Heart right ventricle (tissue), 16 donors: ENCODE measurements at places on chromosomes 11 and 22.

- DNase-seq: no peak
These were observed 654.2 kb downstream of the NELL1 start for GRCh38 chr11:21323617-21324016.

GRCh38 chr22:23376256-23376655 lies 195.9 kb downstream of the BCR start:
- DNase-seq: no peak

GRCh38 chr11:46393231-46393616 lies 1.6 kb upstream of the CHRM4 start:
- DNase-seq: no peak

DNA sequence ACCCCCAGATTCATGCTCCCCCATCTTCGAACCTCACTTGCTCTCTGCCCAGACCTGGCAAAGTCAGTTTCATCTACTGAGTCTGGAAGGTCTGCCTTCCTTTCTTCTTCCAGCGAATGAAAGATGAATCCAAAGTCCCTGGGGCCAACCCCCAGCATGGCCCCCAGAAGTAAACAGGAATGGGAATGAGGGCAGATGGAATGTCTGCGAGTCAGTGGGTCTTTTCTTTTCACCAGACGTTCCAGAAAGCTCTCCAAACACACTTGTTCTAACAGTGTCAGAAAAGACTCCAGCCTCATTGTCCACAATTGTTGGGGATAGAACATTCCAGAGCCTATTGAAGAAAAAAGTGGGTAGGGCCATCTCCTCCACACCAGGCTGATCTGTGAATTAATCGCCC lies 28.6 kb downstream of the RIBC2 start:
- DNase-seq: no peak

- no peak for DNase-seq
These were observed 770 bp upstream of the TSG101 start for GRCh38 chr11:18527512-18527911.

DNA sequence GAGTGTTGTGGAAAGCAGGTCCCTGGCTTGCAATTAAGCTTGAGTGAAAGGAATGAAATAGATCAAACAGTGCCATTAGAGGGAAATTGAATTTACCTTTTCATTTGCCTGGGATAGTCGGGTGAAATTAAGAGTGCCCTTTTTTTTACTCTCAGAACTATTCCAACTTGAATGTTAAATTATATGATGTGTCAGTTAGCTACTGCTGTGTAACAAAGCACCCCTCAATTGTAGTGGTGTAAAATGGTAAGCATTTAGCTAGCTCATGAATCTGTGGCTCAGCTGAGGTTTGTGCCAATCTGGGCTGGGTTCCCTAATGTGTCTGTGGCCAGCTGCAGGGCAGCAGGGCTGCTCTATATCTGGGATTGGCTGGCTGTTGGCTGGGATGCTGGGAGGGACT lies 571.4 kb downstream of the MN1 start:
- no peak for DNase-seq

- no peak for DNase-seq
These were observed 8.8 kb downstream of the LRRC55 start for GRCh38 chr11:57190548-57190947.

- DNase-seq: no peak
These were observed 30.1 kb downstream of the KCNC1 start for GRCh38 chr11:17764446-17765218.

- no peak for DNase-seq
These were observed 97.5 kb upstream of the PRR5 start for GRCh38 chr22:44604455-44604854.

DNA sequence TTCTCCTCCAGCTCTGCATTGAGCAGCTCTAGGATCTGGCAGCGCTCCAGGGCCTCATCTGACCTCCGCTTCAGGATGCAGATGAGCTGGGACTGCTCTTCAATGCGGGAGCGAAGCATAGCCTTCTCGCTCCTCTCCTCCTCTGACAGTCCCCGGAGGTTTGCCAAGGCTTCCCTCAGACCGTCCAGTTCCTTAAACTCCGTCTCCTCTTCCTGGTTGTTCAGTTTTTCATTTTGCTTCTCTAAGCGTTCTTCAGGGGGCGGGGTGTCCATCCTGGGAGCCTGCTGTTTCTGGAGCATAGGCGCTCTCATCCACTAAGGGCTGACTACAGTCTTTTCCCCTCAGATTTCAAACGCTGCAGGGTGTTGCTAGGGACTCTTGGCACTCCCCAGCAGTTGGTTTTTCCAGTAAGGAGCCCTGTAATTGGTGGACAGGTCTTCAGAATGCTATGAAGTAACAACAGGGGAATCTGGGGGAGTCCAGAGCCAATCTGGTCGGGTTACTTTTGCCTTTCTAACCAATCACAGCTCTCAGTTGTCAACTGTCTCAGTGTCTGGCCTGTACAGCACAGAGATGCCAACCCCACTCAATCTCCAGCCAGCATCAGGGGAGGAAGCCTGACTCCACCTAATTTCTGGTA lies at the start of gene CCDC89:
Gene CCDC89 (minus strand): TSS at position 376 of the 640 bp plus-strand sequence. CDS start 65 bp downstream, at position 311.
- DNase-seq: peak; percentile 78

DNA sequence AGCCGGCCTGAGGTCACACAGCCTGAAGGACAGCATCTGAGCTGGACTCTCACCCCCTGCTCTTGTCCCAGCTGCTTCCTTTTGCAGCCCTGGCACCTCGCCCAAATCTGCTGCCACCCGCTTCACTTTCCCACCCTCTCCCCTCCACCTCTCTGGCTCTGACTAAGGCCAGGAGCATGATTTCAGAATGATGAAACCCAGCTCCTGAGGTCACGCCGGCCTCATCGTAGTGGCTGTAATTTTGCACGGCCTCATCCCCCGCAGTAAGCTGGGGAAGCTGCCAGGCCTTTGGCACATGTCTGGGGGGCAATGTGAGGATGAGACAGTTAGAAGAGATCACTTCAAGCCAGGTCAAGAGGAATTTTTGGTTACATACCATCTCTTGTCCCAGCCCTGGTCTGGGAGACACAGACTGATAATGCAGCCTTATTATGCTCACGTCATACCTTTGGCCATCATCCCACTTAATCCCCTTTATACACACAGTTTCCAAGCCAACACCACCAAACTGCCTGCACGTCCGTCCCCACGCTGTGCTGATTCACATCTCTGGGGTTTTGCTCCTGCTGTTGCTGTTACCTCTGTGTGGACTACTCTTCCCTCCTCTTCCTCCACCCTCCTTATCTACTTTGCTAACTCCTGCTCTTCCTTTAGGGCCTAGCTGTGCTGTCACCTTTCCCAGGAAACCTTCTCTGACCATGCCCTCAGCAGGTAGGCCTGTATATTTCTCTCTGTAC lies 58.1 kb downstream of the CHRDL2 start:
- peak; percentile 71 for DNase-seq

DNA sequence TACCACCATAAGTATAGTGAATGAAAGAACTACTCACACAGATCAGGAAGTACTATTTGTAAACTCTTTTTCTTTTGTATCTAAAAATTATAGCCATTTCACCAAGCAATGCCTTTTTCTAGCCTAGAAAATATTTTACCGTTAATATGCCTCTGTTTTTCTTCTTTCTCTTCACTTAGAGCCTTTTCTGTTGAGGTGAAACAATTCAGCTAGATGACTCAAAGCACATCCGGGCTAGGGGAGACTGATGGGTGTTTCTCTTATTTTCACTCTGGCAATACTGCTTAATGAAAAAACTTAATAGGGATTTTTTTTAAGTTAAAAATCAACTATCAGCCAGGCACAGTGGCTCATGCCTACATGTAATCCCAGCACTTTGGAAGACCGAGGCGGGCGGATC lies 93.3 kb downstream of the SGSM3 start:
- DNase-seq: no peak

GRCh38 chr22:36110306-36110881 lies 50.2 kb downstream of the APOL3 start:
- no peak for DNase-seq

- DNase-seq: no peak
These were observed 5.8 kb downstream of the ISX start for GRCh38 chr22:35071784-35072183.

DNA sequence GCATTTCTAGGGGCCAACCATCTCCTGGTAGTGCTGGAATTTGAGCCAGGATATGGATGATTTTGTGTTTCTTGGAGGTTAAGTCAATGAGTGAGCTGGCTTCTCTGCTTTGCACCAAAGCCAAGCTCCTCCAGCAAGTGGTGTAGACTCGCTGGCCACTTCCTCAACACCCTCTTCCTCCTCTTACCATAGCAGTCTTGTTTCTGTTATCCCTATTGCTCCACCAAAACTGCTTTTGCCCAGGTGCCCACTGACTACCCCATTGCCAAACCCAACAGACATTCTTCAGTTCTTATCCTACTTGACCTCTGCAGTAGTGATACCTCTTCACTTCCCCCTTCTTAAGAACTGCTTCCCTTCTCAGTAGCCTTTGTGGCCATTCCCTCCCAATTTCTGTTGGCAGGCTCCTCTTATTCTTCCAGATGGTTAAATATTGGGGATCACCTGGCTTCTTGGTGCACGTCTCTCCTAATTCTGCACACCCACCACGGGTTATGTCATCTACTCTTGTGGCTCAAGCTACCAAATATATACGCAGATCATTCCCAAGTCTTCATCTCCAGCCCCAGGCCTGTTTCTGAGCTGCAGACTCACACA lies 7.0 kb upstream of the PRG2 start:
- DNase-seq: no peak

GRCh38 chr11:95231881-95232605 lies 1.0 kb upstream of the SESN3 start:
- DNase-seq: peak; percentile 67

- DNase-seq: no peak
These were observed 176.6 kb downstream of the ADAMTS15 start for GRCh38 chr11:130624971-130625544.

DNA sequence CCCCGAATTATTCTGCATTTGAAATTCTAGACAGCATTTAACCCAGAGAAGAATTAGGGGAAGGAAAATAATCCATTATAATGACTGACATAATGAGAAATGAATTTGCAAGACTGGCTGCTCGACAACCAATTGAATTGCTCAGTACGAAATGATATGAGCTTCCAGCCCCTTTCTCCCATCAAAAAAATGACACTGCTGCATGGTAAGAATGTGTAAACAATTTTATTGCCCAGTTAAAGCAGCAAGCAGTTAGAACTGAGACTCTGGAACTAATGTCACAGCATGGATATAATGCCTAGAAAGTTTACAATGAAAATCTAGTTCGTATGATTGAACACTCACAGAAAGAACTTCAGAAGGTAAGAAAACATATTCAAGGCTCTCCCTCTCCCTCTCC lies 24.7 kb upstream of the PCF11 start:
- no peak for DNase-seq

GRCh38 chr11:115550291-115551059 lies 46.3 kb upstream of the CADM1 start:
- no peak for DNase-seq

DNA sequence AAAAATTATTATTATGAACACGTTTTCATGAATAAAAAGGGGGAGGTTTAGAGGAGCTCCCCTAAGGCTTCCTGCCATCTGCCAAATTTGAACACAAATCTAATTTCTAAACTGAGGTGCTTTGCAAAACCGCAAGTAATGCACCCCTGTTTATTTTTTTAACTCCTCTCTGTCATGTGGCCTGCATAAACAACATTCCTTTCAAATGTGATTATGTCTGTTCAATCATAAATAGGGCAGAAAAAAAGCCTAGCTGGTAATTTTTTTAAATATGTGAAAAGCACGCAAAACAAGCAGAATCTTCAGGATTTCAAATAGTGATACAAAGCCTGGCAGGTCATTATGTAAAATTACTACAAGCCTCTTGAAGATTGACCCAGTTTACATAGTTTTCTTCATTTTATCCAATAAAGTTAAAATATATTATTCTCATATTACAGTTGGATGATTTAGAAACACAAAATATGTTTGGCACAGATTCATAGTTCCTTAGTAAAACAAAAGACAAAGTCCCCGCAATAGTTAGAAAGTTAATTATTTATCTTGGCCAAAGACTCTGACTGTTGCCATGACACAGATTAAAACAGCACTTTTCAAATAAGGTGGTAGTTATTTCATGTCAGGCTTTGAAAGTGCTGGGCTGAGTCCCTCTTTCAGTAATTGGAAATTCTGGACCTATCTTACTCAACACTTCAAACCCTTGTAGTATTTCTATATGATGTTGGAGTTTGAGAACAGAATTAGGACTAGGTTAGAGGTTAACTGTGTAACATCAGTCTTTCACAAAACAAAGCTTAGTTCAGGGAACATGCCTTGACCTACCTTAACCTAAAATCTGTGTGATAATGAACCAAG lies 200.3 kb upstream of the MPPED2 start:
- DNase-seq: no peak

DNA sequence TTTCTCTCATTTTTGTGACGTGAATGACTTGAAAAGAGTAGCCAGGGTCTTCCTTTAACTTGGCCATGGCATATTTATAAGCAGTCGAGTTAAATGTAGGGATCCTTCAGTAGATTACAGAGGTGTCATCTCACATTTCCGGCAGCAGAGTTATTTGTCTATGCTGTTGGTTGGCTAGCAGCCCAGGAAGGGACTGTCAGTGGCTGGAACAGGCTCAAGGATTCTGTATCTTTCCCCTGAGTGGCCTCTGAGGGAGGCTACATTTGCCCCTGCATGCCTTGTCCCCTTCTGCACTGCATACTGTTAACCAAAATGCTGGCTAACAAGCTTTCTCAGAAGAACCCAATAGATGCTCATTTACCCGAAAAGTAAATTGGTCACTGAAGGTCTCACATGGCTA lies 187.6 kb downstream of the PGR start:
- peak; percentile 71 for DNase-seq

DNA sequence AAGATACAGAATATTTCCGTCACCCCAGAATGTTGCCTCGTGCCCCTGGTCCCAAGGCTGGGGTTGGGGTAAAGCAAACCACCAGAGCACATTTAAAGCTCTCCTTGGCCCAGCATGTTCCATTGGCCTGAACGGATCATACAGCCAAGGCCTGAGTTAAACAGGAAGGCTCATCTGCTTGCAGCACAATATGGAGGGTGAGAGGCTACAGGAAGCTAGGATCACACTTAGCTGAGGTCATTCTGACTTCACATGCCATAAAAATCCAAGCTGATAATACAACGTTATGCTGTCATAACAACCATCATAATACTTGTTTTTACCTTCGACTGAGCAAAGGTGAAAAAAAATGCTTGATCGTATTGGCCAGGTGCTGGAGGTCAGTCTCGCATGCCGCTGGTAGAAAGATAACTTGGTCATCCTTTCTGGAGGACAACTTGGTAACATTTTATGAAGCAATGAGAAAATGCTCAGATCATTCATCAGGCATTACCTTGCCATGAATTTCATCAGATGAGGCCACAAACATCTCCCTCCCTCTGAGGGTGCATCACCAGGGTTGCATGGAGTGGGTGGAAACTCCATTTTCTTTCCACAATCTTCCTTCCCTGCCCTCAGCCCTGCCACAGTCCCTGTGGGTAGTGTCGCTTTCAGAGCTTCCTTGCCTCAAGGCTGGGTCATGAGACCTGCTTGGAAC lies 31.9 kb upstream of the RTL6 start:
- DNase-seq: no peak

DNA sequence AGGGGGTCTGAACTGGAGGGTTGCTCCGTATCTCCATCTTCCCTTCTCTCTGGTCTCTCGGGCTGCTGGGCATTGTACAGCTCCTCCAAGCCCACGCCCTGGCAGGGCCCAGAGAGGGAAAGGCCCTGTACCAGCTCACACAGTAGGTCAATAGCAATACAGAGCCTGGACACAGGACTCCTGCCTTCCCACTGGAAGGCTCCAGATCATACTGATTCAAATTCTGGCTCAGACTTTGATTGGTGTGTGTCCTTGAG lies 6.6 kb downstream of the CSDC2 start:
- DNase-seq: no peak

GRCh38 chr11:72721689-72722049 lies 30.5 kb downstream of the ARAP1 start:
- DNase-seq: no peak

- DNase-seq: no peak
These were observed 13.2 kb upstream of the PDGFB start for GRCh38 chr22:39257901-39258475.

- no peak for DNase-seq
These were observed 38.7 kb upstream of the FAR1 start for GRCh38 chr11:13629779-13630178.
